ENCODE measurements at places on chromosomes 7 and 10.
A peak's percentile ranks its signal among the peaks of the same experiment; 100 is the strongest.

GRCh38 chr7:15715435-15715834 is 29.0 kb upstream of the MEOX2 start:
- no peak for DNase-seq

DNA sequence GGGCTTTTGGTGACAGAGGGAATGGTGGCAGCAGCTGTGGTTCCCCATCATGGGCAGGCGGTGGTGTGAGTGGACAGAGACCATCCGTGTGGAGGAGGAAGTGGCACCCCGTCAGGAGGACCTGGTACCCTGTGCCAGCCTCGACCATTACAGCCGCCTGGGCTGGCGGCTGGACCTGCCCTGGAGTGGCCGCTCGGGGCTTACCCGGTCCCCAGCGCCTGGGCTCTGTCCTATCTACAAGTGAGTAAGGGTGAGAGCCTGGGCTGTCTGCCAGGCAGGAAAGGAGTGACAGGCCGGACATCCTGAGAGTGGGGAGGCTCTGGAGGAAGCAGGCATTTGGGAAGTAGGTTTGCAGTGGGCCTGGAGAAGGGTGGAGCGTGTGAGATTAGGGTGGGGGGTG is 2.9 kb upstream of the ZNF467 start:
- peak; percentile 11 for DNase-seq

GRCh38 chr7:42883950-42884349 is 27.9 kb downstream of the C7orf25 start:
- DNase-seq = no peak

DNA sequence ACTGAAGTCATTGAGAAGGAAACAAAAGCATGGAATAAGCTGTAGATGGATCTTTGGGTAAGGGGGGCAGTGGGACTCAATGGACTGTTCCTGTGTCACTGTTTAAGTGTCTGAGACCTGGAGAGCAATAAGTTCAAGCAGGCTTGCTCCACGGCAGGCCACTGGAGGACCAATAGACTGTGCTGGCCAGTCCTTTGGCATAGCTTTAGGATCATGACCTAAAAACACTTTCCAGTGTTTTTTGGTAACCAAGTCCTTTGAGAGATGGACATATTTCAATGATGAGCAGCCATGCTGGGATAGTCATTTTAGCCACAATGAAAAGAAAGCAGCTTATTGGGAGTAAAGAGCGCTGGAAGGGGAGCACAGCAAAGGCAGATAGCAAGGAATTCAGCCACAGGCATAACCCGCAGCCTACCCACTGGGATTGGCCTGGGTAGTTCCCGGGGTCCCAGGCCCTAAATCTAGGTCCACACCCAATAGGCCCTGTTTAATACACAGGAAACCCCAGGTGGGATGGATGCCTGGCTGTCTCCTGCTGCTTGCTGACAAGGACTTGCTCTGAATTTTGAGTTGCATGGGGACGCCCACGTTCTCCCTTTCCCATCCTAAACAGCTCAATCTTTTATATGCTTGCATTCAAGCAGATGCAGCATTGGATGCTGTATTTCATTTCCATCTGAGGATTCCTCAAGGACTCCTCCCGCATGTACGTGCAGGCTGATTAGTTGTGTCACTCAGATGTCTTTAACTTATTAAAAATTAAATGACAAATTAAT is 727.2 kb downstream of the KCNMA1 start:
- DNase-seq = no peak

DNA sequence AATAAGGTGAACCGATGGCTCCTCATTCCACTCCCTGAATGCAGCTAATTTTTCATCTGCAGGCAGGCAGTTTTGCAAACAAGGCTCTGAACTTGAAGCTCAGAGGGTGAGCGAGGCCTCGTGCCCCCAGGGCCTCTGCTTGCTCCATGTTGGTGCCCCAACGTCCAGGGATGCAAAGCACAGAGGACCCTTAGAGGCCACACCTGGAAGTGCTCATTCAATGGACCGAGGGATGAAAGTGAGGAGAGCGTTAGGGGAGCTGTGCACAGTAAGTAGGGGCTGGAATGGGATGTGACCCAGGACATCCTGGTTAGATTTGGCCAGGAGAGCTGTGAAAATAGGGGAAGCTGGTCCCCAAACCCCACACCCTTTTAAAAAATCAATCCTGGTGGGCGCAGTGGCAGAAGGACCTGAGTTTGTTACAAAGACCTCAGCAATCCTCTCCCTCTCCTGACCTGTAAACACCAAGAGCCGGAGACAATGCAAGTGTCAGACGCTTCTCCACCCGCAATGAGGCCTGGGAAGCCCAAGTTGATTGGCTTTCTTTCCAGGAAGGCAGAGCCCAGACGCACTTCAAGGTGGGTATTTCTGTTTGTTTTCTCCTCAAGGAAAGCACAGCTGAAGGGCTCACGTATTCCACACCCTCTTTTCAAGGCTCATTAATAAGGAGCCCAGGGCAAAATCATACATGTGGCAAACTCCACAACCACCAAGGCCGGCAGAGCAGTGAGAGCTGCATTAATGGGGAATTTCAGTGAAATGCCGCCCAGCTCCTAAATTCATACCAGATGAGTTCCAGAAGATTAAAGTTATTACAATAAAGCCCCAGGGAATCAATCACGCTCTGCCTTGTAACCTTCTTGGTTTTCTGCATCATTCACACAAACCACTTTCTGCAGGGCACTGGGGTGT is 14.1 kb upstream of the CXCL12 start:
- no peak for DNase-seq

- peak; percentile 18 for DNase-seq
These were observed 37.7 kb downstream of the ASB13 start for GRCh38 chr10:5628451-5629302.

DNA sequence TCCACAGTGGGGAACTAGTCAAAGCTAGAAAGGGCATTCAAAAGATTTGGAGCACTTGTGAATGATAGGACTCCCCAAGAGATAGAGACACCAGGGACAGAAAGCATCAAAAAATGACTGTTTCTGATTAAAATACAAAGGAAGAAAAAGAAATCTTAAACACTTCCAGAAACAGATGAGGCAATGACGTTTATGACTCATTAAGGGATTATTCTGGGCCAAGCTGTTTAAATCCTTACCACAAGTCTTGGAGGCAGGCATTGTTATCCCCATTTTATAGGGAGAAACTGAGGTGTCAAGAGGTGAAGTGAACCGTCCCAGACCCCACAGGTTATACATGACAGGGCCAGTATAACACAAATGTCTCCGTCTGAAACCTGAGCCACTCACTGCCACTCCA is 68.3 kb upstream of the AMPH start:
- DNase-seq = no peak

DNA sequence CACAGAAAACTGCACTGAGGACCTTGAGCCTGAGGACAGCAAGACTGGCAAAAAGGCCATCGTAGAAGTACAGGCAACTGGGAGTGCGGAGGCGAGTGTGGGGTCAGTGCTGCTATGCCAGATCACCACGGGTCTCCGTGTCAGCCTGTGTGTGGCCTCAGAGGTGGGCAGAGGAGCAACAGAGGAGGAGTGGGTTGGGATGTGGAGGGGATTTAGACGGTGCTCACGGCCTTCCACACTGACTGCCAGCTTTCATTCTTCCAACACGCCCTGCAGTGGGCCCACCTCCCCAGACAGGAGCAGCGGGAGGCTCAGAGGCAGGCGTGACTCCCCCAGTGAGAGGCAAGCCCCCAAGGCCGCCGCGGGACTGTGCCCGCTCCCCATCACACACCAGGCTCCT is 17.0 kb upstream of the ZMIZ1 start:
- DNase-seq = no peak

DNA sequence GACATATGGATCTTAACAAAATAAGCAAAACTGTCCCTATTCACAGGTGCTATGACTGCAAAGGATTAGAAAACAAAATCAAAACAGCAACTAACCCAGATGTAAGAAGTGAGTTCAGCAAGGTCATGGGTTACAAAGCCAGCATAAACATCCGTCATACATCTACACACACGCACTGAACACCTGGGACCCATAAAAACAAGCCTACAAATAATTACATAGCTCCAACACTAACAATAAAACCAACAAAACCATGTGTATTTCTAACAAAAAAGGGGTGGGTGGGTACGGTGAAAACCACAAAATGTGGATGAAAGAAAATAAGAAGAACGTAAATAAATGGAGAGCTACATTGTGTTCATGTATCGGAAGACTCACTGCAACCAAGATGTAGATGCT is 256.8 kb downstream of the ELFN1 start:
- no peak for DNase-seq

GRCh38 chr10:78442836-78443550 is 409.3 kb downstream of the RPS24 start:
- no peak for DNase-seq

DNA sequence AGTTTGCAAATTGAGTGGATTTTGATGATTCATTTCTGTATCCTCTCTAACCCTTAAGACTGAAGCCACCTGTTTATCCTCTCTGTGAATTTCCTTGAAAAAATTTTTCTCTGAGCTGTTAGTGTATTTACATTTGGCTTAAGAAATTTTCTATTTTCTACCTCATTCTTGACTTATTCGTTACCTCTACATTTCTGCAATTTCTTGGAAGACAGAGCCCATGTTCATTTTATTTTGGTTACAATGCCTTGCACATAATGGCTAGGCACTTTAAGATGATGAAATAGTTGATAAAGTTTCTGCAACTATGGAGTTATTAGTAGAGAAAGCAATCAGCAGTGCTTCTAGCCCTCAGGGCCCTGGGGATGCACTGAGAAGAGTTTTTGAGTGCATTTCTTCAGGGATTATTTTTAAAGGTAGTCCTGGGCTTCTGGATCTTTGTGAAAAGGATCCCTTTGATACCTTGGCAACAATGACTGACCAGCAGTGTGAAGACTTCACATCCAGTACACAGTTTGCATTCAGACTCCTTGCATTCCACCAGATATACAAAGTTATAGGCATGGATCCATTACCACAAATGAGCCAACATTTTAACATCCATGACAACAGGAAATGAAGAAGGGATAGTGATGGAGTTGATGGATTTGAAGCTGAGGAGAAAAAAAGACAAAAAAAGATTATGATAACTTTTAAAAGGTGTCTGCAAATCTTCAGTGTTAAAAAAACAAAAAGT is 68.2 kb downstream of the CH25H start:
- DNase-seq = peak; percentile 63

GRCh38 chr7:90064370-90064769 is 89.9 kb upstream of the STEAP1 start:
- DNase-seq = no peak

DNA sequence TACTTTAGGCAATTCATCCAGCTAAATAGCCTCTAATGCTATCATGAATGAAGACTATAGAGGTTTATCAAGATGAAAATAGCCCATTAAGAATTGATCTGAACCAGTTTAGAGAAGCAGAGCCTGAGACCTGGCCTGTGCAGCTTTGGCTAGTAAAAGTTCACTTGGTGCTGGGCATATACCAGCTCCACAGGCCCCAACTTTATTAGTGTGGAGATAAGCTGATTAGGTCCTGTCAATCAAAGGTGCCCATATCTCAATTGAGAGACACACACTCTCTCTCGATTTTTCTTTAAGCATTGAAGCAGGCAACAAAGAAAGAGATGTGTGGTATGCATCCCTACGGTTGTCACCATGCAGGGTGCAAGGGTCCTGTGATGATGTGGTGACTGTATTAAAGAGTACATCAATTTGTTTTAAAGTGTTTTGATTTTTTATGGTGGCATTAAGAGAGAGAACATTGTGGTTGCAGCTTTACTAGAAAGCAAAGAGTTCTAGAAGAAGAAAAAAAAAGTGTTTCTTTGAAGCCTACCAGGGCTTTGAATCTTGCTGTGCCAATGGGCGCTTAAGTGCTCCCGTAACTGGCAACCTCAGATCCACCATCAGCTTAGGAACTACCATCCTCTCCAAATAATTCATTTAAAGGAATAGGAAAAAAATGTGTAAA is 111.6 kb downstream of the VTI1A start:
- no peak for DNase-seq

- no peak for DNase-seq
These were observed 63.0 kb downstream of the RALA start for GRCh38 chr7:39686261-39686924.

GRCh38 chr7:51261950-51262795 is 54.4 kb downstream of the COBL start:
- no peak for DNase-seq

- DNase-seq = no peak
These were observed 16.2 kb upstream of the MTPAP start for GRCh38 chr10:30365278-30365677.

DNA sequence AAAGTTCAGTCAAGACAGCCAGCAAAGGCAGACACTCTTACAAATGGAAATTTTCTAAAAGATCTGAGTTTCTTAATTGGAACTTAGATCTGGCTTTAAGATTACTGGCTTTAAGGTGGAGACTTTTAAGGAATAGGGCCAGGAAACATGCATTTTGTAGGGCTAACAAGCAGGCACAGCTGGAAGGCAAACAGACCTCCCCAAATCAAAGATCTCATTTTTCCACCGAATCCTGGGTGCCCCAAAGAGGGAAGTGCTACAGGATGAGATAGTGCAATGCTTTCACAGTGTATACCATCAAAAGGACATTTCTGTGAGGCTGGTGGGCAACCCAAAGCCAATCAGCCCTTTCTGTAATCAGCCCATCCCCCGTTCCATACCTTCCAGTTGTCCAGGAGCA is 27.4 kb downstream of the MRPL32 start:
- no peak for DNase-seq

DNA sequence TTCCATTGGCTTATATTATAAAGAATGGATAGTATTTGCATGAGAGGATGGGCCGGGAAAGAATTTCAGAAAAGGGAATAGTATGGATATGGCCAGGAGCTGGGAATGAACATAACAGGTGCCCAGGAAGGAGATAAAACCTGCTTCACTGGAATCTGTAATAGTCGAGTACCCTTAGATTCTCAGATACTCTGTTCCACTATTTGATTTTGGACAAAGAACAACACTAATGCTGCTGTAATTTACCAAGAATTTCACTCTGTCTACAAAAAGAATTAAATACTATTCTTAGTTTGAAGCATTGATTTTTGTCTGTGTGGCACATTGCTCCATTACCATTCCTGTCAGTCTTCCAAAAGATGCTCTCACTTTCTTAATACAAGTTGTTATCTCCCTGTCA is 718.2 kb upstream of the LRRN3 start:
- DNase-seq = no peak

- no peak for DNase-seq
These were observed 24.5 kb downstream of the SPOCK2 start for GRCh38 chr10:72063703-72064391.

DNA sequence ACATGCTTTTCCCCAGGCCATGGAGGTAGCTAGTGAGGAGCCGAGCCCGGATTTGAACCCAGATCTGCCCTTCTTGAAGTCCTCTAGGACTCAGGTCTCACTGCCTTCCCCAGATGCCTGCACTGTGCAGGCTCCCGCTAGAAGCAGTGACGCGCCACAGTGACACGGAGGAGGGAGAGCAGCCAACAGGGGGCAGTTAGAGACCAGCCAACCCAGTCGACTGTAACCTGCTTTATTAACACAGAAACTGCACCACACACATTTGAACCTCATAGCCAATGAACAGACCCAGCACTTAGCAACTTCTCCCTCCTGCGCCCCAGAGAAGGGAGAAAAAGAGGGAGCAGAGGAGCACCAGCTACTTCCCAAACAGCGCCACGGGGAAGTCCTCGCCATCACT is 27.4 kb downstream of the PILRA start:
- DNase-seq = peak; percentile 55

Measured in OCI-M1 (cell line).